RWPE2 (cell line): ENCODE measurements at places on chromosomes 5 and 9.
A peak's percentile ranks its signal among the peaks of the same experiment; 100 is the strongest.

GRCh38 chr5:153974813-153975163 is 63.9 kb downstream of the FAM114A2 start:
- DNase-seq: no peak

DNA sequence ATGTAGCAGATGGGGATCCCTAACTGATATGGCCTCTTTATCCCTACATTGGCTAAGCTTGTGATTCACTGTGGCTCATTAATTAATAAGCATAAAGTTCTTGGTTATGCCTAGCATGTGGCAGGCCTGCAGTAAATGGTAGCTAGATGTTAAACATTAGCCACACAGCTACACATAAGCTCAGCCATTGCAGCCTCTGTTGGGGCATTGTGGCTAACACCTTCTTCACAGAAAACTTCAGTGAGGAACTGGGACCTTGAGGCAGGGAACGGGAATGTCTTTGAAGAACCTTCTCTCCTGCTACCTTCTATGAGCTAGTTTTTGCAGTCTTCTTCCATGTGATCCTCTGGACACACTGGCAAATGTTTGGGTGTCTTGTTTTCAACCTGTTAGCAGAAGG is 338.2 kb downstream of the NTRK2 start:
- no peak for DNase-seq

GRCh38 chr9:112380102-112380824 is at the start of gene HSDL2:
HSDL2 (plus strand) TSS chr9:112380108; CDS start chr9:112380164, 56 bp downstream.
- no peak for DNase-seq

GRCh38 chr9:84554069-84554664 is 115.4 kb upstream of the NTRK2 start:
- no peak for DNase-seq

GRCh38 chr5:149313151-149313841 is 32.0 kb upstream of the GRPEL2 start:
- no peak for DNase-seq

- no peak for DNase-seq
Measured at GRCh38 chr5:157362982-157363381, 97.0 kb upstream of the NIPAL4 start.

GRCh38 chr5:178297751-178298150 is 65.1 kb upstream of the PHYKPL start:
- peak; percentile 55 for DNase-seq

GRCh38 chr5:54311176-54311677 is 854 bp upstream of the ARL15 start:
- DNase-seq: no peak

DNA sequence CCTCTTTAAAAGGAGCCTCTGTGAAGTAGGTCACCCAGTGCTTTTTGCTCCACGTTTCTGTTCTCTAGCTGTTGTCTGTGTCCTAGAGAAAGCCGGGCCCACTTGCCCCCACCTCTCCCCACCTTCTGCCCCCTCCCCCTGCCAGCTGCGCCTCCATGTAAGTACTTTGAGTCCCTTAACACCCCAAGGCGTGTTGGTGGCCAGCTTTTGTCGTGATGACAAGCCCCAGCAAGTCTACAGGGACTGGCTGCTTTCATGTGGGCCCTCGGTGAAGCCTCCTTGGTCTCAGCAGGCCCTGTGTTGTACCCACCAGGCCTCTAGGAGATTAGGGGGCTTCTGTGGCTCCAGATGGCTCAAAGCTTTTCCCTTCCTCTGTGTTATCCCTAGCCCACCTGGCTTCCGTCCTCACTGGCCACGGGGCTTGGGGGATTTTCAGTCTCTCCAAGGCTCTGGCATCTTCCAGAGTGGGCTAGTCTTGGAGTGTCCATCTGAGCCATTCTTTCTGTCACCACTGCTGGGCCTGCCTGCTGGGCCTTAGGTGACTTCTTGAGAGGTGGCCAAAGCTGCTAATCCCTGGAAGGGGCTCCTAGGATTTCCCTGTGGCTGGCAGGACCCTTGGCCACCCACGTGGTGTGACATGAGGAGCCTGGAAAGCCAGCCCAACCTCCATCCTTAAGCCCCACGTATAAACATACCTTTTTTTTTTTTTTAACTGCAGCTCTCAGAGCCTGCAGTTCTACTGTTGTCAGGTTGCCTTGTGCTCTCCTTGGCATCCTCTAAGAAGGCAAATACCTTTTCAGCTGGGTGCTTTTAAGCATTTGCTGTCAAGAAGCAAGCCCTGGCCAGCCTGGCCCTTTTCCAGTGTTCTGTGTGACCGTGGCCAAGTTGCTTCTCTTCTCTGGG is 1.1 kb upstream of the NDST1 start:
- no peak for DNase-seq

- no peak for DNase-seq
Measured at GRCh38 chr9:92463984-92464383, 18.3 kb downstream of the ASPN start.

DNA sequence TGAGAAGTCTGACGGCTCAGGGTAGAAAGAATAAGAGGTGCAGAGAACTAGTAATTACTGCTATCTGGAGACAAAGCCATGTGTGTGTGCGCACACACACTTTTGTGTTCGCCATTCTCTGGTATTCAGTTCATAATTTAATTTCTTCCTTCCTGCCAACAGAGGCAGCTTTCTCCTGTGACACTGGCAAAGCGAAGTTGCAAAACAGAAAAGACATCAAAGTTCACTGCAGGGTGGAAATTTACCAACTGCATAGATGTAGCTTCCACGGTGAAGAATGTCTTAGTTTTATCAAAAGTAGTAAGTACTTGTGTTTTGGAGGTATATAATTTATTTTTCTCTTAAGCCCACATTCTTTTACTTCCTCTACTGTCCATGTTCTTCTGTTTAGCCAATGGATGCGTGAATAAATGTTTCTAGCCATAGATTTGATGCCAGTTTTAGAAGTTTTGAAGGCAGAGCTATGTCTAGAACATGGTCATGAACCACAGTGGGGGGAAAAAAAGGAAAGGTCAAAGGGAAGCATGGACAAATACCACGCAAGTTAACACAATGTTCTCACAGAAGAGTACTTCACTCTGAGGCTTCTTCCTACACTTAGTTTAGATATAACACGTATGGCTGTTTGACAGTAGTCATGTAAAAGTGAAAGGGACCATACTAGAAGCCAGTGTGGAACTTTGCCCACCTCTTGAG is 536.5 kb upstream of the GRIA1 start:
- DNase-seq: no peak

GRCh38 chr5:83306572-83307241 is 164.8 kb upstream of the VCAN start:
- DNase-seq: no peak

DNA sequence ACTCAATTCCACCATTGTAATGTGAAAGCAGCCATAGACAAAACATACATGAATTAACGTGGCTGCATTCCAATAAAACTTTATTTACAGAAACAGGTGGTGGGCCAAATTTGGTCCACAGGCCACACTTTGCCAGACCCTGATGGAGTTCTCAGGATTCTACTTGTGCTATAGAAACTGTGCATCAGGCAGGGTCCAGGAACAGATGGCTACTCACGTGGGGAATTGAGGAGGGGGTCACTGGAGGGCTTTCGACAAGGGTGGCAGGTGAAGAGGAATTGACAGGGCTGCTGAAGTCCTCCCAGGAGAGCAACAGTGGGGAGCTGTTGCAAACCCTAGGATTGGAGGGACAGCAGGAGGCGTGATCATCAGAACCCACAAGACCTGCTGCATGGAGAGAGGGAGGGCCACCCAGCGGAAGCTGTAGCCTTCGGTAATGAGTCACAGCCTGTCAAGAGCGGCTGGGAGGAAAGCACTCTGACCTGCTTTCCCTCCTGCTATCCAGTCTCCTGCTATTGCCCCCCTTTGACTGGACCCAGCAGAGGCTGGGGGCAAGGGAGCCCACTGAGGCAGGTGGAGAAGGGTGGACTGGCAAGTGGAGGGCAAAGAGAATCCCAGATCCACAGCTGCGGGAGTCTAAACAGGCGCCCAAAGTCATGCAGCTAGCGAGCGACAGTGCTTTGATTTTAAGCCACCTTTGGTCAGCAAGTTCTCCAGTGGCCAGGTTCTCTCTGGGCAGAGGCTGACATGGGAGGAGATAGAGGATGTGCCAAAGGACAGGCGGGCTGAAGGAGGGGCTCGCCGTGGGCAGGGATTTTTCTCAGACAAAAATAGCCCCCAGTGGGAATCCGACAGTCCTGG is 138.3 kb upstream of the SMIM23 start:
- DNase-seq: no peak

- DNase-seq: peak; percentile 68
Measured at GRCh38 chr9:116288658-116289057, 135.1 kb downstream of the PAPPA start.

DNA sequence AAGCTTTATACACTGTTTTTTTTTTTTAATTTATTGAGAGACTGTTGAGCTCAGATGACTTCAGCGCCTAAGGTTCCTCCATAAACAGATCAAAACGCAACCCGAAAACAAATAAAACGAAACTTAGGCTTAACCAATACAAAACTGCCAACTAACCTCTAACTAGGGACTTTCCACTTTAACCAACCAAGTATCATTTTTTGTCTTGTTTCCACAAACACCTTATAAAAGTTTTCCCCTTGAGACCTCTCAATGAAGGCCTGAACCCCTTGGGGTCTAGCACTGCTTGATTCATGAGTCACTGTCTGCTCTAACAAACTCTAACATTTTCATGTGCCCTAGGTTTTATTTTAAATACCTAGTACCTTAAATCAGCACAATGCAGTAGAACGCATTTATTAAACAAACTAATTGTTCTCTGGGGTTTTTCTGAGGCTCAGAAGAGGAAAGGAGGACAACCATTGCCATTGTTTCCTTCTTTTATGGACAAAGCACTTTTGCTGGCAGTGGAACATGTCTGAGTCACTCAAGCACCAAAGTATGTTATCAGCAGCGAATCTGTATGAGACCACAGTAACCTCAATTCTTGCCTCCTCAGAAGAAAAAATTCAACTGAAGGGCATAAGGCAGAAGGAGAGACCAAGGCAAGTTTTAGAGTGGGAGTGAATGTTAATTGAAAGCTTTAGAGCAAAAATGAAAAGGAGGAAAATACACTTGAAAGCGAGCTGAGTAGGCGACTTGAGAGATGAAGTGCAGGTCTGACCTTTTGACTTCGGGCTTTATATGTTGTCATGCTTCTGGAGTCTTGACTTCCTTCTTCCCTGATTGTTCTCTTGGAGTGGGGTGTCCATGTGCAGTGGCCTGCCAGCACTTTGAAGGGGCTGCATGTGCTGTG is 97.7 kb upstream of the HCN1 start:
- no peak for DNase-seq

DNA sequence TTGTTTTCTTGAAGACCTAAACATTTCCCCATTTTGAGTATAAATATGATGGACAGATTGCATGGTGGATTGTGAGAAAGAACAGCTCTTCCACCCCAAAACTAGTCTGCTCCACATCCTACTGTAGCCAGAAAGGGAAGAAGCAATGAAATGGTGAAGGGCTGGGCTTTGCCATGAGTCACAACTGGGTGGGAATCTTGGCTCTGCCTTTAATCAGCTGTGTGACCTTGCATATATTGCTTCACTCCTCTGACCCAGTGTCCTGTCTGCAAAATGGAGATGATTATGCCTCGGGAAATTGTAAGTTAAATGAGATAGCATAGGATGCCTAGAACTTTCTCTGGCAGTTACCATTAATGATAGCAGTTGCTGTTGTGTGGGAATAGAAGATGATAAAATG is 101.9 kb downstream of the PDE8B start:
- no peak for DNase-seq

DNA sequence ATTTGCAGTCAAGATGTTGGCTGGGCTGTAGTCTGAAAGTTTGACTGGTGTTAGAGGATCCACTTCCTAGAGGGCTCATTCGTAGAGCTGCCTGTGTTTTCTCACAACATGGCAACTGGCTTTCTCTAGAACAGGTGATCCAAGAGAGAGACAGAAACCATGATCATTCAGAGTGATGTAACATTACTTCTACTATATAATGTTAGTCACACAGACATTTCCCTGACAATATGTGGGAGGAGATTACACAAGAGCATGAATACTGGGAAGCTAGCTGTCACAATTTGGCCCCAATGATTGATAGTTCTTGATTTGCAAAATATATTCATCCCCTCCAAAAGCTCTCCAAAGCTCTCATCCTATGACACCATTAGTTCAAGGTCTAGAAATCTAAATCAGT is 10.9 kb upstream of the TMEM161B start:
- no peak for DNase-seq

GRCh38 chr9:38296807-38297206 is 95.7 kb upstream of the ALDH1B1 start:
- DNase-seq: no peak

GRCh38 chr9:136657974-136658848 is 4.5 kb upstream of the EGFL7 start:
- no peak for DNase-seq

- peak; percentile 52 for DNase-seq
Measured at GRCh38 chr5:854966-855743, 4.4 kb upstream of the ZDHHC11 start.

DNA sequence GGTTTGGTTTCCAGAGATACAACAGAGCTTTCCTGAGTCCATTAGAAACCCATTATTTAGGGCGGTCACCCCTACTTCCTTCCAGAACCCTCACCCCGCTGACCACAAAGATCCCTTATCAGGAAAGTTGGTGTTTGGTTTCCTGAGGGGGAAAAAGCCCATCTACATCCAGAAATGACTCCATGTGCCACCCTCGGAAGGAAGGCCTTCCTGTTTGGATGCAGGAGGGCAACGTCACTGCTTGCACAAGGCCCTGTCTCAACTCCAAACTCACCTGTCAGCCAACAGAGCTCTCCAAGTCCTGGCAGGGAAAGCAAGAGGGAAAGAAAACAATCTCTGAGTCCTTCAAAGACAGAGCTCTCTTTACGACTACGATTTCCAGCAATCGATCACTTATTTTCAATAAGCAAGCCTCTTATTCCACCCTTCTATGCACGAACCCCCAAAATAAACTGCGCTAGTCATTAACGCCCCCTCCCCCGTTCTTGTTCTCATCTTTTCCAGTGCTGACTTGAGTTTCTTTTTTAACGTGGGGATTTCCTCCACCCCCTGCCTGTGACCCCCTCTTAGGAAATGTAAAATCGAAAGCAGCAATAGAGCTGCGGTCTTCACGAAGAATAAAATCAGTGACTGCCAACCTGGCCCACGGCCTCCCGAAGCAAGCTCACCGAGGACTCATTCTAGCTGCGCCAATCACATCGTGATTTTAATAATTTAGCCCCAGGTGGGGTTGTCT is 35.7 kb upstream of the NTNG2 start:
- DNase-seq: no peak

GRCh38 chr9:76643399-76644117 is 120.7 kb upstream of the PCA3 start:
- DNase-seq: no peak

- DNase-seq: no peak
Measured at GRCh38 chr5:43309637-43310036, 3.6 kb downstream of the HMGCS1 start.

DNA sequence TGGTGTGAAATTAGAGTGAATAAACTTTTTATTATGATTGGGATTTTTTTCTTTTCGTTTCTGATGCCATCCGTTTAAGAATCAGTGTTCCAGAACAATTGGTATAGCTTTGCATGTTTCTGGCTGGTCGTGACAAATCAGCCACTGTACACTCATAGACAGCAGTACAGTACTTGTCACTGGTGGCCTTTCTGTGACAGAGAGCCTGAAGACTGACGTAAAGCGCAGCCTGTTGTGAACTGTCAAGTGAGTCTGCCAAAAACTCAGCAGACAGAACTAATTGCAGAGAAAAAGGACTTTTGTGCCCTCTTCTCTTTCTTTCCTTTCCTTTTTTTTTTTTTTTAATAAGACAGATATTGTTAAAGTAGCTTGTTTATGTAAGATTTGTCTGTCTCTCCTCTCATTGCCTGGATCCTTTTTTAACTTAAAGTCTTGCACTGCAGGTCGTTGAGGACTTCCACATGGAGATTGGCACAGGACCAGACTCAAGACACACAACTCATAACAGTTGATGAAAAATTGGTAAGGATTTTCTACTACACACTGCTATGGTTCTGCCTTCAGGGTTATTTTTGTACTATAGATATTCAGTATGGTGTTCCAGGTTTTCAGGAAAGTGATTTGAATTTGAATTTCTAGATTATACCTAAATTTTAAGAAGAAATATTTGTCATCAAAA is 42.7 kb downstream of the NDUFS4 start:
- no peak for DNase-seq
